ENCODE measurements at places on chromosomes 2 and 18. TPM values are rescaled to one million over a fixed set of nuclear protein-coding genes. Genes with fewer than 3 reads are reported as not detected.

AQP12B gene
- polyA plus RNA-seq, result 217 TPM

FBLN7 gene
- 1.0 TPM for polyA plus RNA-seq

DSC2 gene
- polyA plus RNA-seq, result 5.9 TPM

COBLL1 gene
- polyA plus RNA-seq, result 18.6 TPM

NMUR1 gene
- 0.73 TPM for polyA plus RNA-seq

TRIM43 gene
- polyA plus RNA-seq, result not detected

TMEM214 gene
- polyA plus RNA-seq, result 72.1 TPM

DYSF gene
- polyA plus RNA-seq, result 3.5 TPM

RPRM gene
- polyA plus RNA-seq, result 0.23 TPM

MBP gene
- polyA plus RNA-seq, result 14.3 TPM

POMC gene
- polyA plus RNA-seq, result 8.2 TPM

WDSUB1 gene
- polyA plus RNA-seq, result 4.3 TPM

PLGLB2 gene
- 3.7 TPM for polyA plus RNA-seq

ALLC gene
- 0.68 TPM for polyA plus RNA-seq

GPAT2 gene
- polyA plus RNA-seq, result 5.0 TPM

UNC80 gene
- 1.7 TPM for polyA plus RNA-seq

PSMA8 gene
- not detected for polyA plus RNA-seq

TMEM37 gene
- polyA plus RNA-seq, result 10.3 TPM

ARHGAP15 gene
- 0.80 TPM for polyA plus RNA-seq

SMC6 gene
- 3.5 TPM for polyA plus RNA-seq

FAM228A gene
- 0.34 TPM for polyA plus RNA-seq

EN1 gene
- polyA plus RNA-seq, result not detected

PAX3 gene
- not detected for polyA plus RNA-seq

DNAJC5G gene
- 0.34 TPM for polyA plus RNA-seq

ANO7 gene
- 1.0 TPM for polyA plus RNA-seq

TNFRSF11A gene
- polyA plus RNA-seq, result 3.2 TPM

ZBTB7C gene
- polyA plus RNA-seq, result 0.45 TPM

SERPINB13 gene
- polyA plus RNA-seq, result not detected

GALNT13 gene
- polyA plus RNA-seq, result 1.8 TPM

GULP1 gene
- polyA plus RNA-seq, result 6.5 TPM

STPG4 gene
- polyA plus RNA-seq, result not detected

All from pancreas (tissue), 10 donors.